NCI-H1694 (cell line): ENCODE measurements at places on chromosomes 16 and 17.

- no peak for DNase-seq
Observed at GRCh38 chr16:80663078-80663477, 122.3 kb downstream of the DYNLRB2 start.

DNA sequence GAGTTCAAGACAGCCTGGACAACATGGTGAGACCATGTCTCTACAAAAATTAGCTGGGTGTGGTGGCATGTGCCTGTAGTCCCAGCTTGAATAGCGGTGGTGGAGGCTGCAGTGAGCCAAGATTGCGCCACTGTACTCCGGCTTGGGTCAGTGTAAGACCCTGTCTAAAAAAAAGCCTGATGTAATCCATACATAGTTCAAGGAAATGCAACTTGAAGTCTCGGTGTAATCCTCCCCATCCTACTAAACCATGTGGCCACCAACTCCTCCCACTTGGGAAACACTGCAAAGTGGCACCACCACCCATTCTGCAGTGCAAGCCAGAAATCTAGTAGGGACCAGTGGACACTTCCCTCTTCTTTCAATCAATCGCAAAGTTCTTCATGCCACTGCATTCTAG lies 5.4 kb upstream of the KPNB1 start:
- no peak for DNase-seq

- no peak for DNase-seq
Observed at GRCh38 chr17:540631-541030, 174.0 kb downstream of the VPS53 start.

- DNase-seq = no peak
Observed at GRCh38 chr16:81571592-81572385, 127.2 kb downstream of the CMIP start.

DNA sequence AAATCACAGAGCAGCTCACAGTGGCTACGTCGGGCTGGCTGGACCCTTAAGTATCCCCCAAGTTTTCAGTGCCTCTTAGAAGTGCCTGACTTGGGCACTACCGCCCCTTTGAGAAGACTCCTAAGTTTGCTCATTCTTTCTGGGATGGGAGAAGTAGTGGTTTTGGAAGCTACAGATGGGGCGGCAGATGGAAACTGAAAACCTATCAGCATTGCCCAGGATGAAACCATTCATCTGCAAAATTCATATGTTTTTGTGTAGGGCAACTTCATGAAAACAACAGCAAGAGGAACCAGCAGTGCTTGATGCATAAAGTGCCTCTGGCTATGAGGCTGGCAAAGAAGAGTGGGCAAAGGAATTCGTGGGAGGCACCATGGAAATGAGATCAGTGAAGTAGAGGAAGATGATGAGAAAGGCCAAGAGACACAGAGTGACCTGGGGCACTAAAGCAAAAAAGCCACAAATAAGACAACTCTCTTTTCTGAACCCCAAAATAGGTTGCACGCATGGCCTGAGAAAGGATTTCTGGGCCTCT lies 277.1 kb downstream of the XYLT1 start:
- DNase-seq = peak; percentile 77

- DNase-seq = no peak
Observed at GRCh38 chr16:56749672-56750491, 20.0 kb downstream of the NUP93 start.

DNA sequence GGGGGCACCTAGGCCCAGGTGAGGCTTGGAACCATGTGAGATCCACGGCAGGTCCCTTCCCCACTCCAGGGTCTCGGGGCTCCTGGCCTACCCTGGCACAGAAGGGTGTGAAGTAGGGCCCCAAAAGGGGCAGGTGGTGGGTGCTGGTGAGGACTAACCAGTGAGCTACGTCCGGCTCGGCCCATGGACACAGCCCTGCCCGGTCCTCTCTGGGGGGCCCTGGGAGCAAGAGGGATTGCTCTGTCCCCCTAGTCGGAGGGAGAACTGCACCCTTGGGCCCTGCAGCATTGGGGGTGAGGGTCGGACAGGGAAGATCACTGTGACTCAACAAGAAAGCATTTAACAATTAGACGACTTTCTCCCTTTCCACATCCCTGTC lies 2.9 kb downstream of the ENPP7 start:
- no peak for DNase-seq

GRCh38 chr17:69524854-69525253 lies 110.4 kb downstream of the MAP2K6 start:
- DNase-seq = no peak

DNA sequence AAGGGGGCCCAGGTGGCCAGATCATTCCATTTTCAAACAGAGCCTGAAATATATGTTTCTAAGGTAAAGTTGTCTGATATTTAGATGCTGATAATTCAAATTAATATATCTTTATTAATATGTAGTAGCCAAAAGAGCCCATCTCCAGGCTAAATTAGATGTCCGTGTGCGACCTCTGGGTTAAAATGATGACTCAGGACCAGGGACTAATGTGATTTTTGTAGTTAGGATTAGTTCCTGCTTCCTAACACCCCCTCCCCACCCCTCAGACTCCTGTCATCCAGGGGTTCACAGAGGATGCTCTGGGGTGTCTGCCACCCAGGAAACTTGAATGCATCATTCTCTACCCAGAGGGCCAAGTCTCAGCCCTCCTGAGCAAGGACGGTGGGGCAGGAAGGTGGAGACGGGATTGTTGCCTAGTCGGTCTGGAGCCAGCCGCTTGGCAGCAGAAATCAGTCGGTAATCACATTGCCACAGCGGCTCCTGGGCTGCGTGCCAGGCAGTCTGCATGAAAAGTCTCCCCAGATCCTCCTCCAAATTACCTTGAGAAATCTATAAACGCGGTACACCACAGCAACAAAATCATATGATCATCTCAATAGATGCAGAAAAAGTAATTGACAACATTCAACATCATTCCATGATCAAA lies 29.8 kb downstream of the CNGB1 start:
- DNase-seq = peak; percentile 31
